NCI-H226 (cell line): ENCODE measurements at places on chromosomes 16 and 17.

- no peak for DNase-seq
Observed at GRCh38 chr16:84218956-84219355, 20.9 kb downstream of the KCNG4 start.

GRCh38 chr17:82015311-82015971, 7.2 kb downstream of the CENPX start:
- no peak for DNase-seq

GRCh38 chr17:4759776-4760236, 11.9 kb upstream of the TM4SF5 start:
- DNase-seq, result no peak

GRCh38 chr16:57689762-57690558, 4.6 kb upstream of the DRC7 start:
- no peak for DNase-seq

- DNase-seq, result no peak
Observed at GRCh38 chr17:14092808-14093207, 23.5 kb downstream of the COX10 start.

GRCh38 chr16:17204644-17205043, 266.1 kb downstream of the XYLT1 start:
- DNase-seq, result no peak

GRCh38 chr17:8894673-8895578, 27.5 kb upstream of the PIK3R6 start:
- peak; percentile 37 for DNase-seq

- no peak for DNase-seq
Observed at GRCh38 chr17:2027528-2028233, 2.3 kb upstream of the DPH1 start.

- peak; percentile 8 for DNase-seq
Observed at GRCh38 chr16:12406926-12407690, 396.6 kb downstream of the CPPED1 start.

GRCh38 chr17:60036796-60037677, 41.7 kb downstream of the HEATR6 start:
- peak; percentile 53 for DNase-seq

GRCh38 chr17:72306037-72306436, 185.2 kb downstream of the SOX9 start:
- no peak for DNase-seq

- no peak for DNase-seq
Observed at GRCh38 chr17:82392209-82392920, 20.8 kb downstream of the UTS2R start.

- DNase-seq, result no peak
Observed at GRCh38 chr17:7238420-7239090, 702 bp downstream of the PHF23 start.

DNA sequence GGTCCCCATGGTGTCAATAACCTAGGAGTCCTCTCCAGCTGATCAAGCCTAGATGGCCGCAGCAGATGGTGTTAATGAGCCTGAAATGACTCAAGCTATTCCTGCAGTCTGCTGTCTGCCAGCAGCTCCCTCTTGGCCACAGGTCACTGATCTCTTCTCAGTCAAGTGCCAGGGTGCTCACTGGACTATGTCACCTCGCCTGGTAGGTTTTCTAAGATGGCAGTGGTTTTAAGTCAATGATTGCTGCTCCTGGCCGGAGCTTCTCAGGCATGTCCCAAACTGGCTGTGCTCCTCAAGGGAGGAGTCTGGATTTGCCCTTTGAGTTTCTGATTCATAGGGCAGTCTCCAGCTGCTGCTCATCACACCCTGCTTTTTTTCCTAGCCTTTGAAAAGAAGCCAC, 58.6 kb upstream of the SHISA6 start:
- no peak for DNase-seq

DNA sequence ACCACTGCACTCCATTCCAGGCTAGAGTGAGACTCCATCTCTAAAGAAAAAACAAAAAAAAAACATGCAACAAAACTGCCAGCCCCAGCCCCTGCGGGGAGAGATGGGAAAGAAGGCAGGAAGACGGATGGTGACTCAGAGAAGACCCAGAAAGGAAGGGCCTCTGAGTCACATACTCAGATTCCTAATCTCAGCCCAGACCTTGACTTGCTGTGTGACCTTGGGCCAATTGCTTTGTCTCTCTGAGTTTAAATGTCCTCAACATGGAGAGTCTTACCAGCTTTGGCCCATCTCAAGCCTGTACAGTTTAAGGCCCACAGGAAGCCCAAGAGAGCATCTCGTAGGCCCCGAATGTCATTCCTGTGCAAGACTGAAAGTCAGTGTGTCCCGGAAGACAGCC, 86.5 kb upstream of the LHX1 start:
- peak; percentile 72 for DNase-seq

GRCh38 chr16:88883946-88884345, 17.5 kb upstream of the PABPN1L start:
- no peak for DNase-seq

DNA sequence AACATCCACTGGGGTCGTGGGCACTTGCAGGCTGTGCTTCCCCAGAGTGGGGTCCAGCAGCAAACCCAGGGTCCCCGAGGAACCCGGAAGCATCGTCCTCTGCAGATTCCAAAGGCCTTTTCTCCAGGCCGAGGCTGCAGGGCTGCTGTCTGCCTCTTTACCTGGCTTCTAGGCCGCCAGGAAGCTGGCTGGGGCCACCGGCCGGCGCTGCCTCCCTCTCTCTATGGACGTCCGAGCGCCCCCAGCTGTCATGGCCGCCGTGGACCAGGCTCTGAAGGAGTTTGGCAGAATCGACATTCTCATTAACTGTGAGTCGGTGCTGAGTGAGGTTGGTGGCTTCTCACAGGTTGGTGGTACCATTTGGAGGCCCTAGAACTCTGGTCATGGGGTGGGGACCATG, 5.6 kb downstream of the DECR2 start:
- no peak for DNase-seq

DNA sequence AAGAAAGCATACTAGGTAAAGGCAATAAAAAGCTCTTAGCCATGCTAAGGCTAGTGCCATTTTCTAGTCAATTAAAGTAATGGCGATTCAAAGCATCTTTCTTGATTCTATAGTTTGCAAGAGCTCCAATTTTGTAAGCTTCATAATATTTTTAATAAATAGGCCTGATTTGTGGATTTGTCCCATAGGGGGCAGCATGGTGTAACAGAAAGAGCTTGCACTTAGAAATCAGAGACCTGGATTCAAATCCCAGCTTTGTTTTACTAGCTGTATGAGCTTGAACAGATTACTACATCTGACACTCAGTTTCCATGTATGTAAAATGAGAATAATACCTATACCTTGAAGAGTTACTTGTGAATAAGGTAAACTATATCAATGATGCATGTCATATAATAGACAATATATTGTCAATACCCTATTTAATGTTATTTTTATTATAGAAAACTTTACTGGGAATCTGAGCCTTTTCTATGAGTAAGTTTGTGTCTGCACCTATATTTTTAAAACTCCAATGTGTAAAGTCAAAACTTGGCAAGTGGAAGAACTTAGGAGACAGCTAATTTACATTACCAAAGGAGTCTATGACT, 93.6 kb upstream of the NOG start:
- no peak for DNase-seq
